ENCODE measurements at places on chromosomes 7 and 10.

- DNase-seq: no peak
These were observed 99.9 kb upstream of the CTBP2 start for GRCh38 chr10:125260260-125260659.

DNA sequence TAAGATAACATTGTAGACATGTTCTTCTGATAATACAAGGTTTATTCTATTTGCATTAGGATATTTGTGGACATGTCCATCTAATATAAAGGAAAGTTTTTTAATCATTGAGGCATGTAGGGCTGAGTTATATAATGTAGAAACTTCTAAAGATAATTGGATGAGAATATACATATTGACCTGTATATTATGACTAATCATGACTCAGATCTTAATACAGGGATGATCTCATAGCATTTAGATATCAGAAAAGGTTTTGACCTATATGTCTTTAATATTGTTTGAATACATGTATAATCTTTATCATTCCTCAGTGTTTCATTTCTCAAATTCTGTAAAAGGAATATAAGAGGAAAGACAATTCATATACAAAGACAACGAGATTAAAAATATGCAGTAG is 39.2 kb downstream of the CD36 start:
- DNase-seq: no peak

DNA sequence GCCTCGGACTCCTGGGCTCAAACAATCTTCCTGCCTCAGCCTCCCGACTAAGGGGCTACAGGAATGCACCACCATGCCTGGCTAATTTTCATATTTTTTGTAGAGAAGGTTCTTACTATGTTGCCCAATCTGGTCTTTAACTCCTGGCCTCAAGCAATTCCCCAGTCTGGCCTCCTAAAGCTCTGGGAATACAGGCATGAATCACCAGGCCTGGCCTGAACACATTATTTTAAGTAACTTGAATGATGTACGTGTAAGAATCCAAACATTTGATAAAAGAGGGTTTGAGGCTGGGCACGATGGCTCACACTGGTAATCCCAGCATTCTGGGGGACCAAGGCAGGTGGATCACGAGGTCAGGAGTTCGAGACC is 13.0 kb upstream of the BAMBI start:
- DNase-seq: no peak

DNA sequence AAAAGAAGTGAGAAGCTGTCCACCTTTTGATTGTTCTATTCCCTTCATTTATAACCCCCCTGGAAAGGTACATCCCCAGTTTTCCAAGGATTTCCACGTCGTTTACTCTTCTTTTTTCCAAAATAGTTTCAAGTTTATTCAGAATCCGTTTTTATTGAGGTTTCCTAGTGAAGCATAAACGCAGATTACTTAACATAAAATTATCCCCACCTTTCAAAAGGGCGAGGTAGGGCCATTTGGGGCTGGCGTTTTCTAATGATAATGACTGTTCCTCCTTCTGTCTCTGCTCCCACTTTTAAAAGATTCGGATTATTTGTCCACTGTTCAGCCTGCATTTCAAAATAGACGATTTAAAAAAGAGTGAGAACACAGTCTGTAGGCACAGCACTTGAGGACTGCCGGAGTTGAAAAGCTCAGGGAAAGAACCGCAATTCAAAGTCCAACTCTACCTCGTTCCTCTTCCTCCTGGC is 165.2 kb upstream of the PPP1R3A start:
- no peak for DNase-seq

DNA sequence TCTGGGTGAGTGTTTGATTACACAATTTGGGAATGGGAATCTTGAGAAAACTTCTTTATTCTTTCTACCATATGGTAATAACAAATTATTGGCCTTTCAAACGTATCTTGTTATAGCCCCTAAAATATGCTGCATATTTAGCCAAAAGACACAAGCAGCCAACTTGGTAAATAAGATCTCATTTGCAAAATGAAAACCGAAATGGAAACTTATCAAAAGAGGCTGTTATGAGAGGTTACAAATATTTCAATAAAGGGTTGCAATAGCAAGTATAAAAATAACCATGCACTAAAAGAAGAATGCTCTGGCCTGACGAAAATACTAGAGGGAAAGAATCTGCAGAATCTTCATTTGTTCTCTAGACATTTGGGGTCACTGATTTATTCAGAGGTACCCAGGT is 259.5 kb upstream of the LRRN3 start:
- DNase-seq: no peak

DNA sequence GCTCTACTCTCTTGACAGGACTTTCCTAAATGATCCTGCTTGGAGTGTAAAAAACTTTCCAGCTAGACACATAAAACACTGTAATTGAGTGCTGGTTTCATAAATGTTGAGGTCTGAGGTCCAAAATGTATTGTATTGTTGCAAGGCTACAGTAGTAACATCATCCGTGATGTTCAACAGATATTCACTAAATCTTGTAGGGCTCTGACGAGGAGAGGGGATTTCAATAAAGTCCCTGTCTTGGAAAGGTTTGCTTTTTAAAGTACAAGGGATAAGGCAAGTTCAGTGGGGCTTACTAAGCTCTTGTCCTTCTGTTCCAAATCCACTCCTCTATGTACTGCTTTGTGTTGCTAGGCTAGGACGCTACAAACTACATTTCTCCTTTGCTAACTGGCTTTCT is 48.9 kb downstream of the FHIP2A start:
- DNase-seq: no peak

GRCh38 chr10:74852381-74852780 is 26.0 kb downstream of the KAT6B start:
- DNase-seq: no peak

DNA sequence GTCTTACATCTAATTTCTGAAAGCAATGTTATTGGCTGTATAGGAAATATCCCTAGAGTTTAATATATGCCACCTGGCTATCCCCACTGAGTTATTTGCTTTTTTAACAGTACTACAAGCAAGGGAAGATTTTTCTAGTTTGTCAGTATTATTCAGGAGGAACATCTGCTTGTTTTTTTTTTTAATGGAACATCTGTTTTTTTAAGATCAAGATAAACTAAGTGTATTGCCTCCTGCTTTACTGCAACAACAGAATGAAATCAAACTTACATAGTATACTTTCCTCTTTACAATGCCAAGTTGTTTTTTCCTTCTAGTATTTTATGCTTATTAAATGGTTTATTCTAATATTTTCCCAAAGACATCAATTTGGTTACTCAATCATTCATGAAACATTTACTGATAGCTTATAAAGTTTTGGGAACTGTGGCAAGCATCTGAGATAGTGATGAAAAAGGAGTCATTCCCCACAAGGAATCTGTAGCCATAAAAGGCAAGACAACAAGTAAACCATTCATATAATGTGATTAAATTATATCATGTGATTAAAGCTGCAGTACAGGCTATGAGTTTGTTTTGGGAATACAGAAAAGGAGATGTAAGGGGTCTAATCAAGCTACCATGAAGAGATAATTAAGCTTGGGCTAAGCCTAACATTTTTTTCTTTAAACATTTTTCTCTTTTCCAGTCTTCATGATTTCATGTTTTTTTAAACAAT is 17.4 kb downstream of the MTPN start:
- DNase-seq: no peak

GRCh38 chr10:68135362-68135761 is 26.1 kb downstream of the MYPN start:
- no peak for DNase-seq

- no peak for DNase-seq
These were observed 285.9 kb upstream of the NEBL start for GRCh38 chr10:21183025-21183424.

DNA sequence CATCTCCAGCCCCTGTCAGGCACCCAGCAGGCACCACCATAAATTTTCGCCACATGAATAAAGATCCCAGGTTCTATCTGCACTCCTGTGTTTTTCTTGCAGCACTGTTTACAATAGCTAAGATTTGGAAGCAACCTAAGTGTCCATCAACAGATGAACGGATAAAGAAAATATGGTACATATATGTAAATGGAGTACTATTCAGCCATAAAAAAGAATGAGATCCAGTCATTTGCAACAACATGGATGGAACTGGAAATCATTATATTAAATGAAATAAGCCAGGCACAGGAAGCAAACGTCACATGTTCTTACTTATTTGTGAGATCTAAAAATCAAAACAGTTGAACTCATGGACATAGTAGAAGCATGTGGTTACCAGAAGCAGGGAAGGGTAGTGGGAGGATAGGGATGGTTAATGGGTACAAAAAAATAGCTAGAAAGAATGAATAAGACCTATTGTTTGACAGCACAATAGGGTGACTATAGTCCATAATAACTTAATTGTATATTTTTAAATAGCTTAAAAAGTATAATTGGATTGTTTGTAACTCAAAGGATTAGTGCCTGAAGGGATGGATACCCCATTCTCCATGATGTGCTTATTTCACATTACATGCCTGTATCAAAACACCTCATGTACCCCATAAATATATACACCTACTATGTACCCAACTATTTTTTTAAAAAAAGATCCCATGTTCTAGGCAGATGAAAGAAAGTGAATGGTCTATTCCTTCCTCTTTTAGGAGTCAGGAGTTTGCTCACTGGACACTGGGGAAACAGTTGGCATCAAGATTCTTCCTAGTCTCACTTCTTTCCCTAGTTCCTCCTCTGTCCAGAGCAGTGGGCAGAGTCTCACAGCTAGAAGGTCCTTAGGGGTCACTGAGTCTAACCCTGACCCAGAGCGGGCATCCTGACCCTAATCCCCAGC is 1.0 kb upstream of the NPFFR1 start:
- DNase-seq: no peak

DNA sequence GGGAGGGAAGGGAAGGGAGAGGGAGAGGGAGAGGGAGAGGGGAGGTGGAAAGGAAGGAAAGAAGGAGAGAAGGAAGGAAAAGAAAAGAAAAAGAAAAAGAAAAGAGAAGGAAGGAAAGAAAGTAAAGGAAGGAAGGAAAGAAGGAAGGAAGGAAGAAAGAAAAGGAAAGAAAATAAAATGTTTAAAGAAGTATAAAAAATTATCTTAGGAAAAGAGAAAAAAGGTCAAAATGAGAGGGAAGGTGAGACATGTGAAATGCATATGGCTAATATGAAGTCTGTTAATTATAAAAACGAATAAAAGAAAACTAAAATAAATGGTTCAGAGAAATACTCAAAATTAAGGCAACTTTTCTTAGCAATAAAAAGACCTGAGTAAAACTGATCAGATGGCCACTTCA is 46.1 kb upstream of the ANLN start:
- no peak for DNase-seq

DNA sequence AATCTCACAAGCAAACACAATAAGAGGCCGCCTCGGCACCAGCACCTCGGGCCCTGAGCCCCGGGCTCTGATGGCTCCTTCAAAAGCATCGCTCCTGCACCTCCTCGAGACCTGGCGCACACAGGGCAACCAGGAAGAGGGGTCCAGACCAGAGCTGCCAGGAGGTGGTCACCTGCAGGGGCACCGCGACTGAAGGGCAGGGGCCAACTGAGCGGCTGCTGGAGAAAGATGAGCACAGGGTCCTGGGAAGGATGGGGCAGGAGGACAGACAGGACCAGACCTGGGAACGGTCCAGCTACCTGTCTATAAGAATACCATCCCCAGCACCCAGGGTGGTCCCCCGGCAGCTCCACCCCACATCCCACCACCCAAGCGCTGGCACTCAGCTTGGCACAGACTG is 20.8 kb downstream of the MAD1L1 start:
- DNase-seq: no peak

- no peak for DNase-seq
These were observed 445.8 kb downstream of the PLXNA4 start for GRCh38 chr7:132130497-132130896.

- no peak for DNase-seq
These were observed 21.6 kb upstream of the RPA3 start for GRCh38 chr7:7740037-7740355.

DNA sequence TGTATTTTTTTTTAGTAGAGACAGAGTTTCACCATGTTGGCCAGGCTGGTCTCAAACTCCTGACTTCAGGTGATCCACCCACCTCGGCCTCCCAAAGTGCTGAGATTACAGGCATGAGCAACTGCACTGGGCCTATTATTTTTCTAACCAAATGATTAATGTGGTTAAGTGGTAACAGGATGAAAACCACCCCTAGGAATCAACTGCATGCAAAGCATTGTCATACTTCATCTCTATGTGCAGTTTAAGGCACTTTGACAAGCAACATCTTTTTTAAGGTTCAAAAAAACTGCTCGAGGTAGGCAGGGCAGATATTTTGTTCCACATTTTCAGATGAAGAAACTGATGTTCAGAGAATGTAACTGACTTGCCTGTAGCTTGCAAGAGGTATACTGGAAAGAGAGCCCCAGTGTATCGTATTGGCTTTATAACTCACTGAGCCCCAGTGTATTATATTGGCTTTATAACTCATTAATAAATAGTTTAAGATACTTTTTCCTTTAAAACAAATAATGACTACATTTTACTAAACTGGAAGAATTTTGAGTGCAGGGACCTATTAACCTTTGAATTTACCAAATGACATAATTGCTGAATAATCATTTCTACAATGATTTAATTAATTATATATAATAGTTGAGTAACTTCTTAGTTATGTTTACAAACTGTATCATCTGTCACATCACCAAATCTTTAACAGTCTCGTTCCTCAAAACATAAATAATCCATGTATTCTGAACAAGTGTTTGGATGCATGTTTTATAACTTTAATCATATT is 38.1 kb downstream of the RTKN2 start:
- DNase-seq: no peak

DNA sequence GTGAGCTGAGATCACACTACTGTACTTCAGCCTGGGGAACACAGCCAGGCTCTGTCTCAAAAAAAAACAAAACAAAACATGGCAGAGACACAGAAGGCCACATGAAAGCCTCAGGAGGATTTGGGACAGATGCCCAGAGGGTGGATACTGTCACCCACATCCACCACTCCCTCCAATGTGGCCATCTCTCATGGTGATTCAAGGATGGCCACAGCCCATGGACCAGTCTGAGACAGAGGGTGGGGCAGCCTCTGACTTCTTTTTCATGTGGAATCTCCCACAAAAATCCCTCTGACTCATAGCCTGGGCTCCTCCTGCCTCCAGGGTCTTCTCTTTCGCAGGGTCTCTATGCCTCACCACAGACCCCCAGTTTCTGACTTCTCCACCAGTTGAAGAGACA is 59.0 kb upstream of the GTF2I start:
- no peak for DNase-seq

DNA sequence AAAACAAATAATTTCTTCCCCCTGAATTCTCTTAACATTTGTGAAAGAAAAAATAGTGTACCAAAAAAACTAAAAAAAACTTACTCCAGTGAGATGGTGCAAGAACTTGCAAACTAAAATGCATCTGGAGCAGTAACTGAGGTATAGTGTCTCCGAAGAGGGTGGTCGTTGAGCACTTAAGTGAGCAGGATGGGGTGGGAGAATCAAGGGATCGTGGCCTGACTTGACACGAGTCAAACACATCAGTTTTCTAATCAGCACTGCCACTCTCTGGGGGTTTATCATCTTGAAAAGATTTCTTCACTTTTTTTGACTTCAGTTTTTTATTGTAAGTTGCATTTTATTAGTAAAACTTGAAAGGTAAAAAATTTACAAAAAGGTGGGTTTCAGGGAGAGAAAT is 2.5 kb downstream of the ZNF273 start:
- DNase-seq: no peak

DNA sequence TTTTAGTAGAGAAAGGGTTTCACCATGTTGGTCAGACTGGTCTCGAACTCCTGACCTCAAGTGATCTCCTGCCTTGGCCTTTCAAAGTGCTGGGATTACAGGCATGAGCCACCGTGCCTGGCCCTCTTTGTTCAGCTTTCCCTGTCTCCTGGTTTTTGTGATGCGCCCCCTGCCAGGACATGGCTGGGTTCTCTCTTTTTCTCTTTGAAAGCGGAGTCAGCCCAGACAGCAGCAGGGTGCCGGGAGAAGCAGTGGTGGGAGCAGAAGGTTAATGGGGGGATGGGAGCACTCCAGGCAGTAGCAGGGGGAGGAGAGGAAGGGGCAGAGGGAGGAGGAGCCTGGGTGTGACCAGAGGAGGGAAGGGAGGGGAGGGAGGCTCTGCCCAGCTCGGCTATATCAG is 1.8 kb downstream of the MUC3A start:
- DNase-seq: no peak
